ENCODE measurements at places on chromosomes 3 and 15.
A peak's percentile ranks its signal among the peaks of the same experiment; 100 is the strongest.

- DNase-seq, result peak; percentile 85
Observed at GRCh38 chr3:151925876-151926275, 52.4 kb downstream of the SUCNR1 start.

DNA sequence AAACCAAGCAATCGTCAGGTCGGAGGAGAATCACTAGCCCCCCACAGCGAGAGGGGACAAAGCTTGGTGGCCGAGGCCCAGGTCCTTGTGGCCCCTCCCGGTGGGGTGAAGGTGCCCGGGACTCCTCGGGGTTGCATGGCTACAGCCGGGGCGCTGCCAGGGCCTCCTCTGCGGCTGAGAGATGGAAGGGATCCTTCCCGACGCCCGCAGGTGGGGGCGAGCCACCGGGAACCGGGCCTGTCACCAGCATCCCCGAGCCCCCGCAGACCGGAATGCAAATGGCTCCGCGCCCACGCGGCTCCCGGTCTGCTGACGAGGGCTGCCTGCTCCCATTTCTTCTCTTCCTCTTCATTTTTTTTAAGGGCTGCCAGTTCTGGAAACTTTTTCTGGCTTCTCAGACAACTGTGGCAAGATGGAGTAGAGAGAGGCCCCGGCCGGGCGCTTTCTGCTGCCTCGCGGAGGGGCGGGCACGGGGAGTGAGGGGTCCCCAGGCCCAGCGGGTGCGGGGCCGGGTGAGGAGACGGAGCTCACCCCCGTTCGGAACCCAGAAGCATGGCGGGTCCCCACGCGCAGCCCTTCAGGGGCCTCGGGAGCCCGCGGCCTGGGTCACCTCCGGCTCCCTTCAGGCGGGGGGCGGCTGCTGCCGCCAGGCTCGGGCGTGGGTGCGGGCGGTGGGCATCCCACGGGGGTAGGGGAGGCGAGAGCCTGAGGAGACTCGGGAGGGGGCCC, 27.5 kb downstream of the MELTF start:
- peak; percentile 7 for DNase-seq

- no peak for DNase-seq
Observed at GRCh38 chr3:26050776-26051175, 260.9 kb downstream of the OXSM start.

DNA sequence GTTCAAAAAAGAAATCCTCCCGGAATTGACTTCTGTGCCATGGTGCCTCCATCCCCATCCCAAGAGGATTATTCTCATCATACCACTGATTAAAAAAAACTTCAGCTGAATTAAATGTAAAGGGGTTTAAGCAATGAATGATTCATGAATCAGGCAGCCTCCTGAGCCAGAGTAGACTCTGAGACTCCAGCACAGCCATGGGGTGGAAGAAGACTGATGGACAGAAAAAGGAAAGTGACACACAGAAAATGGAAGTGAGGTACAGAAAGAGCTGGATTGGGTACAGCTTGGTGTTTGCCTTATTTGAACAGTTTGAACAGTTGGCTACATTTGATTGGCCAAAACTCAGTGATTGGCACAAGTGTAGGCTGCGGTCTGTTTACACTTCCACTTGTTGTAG, 224.8 kb upstream of the ATP10A start:
- peak; percentile 76 for DNase-seq

DNA sequence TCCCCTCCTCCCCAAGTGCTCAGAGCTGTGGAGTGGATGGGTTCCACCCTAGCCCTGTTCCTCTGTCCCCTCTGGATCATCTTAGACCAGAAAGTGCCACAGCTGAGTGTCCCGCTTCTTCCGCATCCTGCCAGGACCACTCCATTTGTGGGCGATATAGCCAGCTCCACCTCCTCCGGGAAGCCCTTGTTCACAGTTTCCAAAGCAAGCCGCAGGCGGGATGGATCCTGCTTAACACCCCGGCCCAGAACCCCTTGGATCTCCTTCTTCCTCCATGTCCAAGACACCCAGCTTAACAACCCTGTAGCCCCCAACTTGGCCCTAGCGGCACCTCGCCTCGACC, 490 bp upstream of the ALAS1 start:
- DNase-seq, result no peak

- DNase-seq, result peak; percentile 22
Observed at GRCh38 chr15:78365917-78366316, 25.8 kb downstream of the CRABP1 start.

DNA sequence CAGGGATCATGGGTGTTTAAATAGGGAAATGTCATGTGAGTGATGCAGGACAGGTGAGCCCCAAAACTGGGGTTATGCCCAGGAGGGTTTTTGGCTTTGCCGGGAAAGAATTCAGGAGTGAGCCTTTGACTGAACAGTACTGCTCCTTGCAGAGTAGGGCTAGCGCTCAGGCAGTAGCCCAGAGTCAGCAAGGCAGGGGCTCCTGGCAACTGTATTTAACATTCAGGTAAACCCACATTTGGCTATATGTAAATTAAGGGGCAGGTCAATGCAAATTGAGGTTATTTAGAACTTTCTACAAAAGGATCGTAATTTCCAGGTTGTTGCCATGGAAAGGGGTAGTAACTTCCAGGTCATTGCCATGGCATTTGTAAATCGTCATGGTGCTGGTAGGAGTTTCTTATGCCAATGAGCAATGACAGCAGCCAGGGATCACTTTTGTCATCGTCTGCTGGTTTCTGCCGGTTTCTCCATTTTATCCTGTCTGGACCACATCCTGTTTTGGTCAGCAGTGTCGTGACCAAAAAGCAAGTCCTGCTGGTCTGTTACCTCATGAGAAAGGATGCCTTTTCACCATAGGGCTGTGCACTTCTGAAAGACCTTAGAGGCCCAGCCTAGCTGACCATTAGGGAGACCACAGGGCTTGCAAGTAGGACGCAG, 24.3 kb downstream of the MTHFS start:
- DNase-seq, result peak; percentile 45

DNA sequence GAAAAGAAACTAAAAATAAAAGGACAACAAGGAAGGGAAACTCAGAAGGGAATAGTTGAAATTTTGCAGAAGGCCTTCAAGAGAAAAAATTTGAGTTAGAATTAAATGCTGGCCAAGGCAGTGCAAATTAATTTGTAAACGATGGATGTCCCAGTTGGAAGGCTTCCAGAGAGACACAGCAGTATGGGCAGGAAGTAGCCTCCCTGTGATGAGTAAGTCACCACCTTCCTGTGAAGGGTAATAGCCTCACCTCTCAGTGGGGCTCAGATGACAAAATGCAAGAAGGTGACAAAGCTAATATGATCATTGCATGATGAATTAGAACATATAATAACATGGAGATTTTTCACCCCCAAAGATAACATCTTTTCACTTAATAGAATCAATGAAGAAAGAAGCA, 27.3 kb upstream of the TMCO5A start:
- DNase-seq, result peak; percentile 22

- DNase-seq, result no peak
Observed at GRCh38 chr3:158700559-158700958, 28.1 kb upstream of the LXN start.

- peak; percentile 55 for DNase-seq
Observed at GRCh38 chr15:92097474-92098178, 244.1 kb downstream of the SLCO3A1 start.

GRCh38 chr3:78872195-78872594, 895.6 kb downstream of the ROBO1 start:
- peak; percentile 34 for DNase-seq

DNA sequence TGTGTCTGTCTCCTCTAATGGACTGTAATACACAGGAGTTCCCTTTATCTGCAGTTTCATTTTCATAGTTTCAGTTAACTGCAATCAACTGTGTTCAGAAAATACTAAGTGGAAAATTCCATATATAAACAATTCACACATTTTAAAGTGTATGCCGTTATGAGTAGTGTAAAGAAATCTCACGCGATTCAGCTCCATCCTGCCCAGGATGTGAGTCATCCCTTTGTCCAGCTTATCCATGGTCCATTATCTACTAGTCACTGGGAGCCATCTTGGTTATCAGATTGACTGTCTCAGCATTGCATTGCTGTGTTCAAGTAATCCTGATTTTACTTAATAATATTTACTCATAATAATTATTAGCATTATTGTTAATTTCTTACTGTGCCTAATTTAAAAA, 14.5 kb downstream of the ZPLD1 start:
- peak; percentile 4 for DNase-seq

- DNase-seq, result no peak
Observed at GRCh38 chr15:25179673-25180511, 225.1 kb downstream of the SNRPN start.

DNA sequence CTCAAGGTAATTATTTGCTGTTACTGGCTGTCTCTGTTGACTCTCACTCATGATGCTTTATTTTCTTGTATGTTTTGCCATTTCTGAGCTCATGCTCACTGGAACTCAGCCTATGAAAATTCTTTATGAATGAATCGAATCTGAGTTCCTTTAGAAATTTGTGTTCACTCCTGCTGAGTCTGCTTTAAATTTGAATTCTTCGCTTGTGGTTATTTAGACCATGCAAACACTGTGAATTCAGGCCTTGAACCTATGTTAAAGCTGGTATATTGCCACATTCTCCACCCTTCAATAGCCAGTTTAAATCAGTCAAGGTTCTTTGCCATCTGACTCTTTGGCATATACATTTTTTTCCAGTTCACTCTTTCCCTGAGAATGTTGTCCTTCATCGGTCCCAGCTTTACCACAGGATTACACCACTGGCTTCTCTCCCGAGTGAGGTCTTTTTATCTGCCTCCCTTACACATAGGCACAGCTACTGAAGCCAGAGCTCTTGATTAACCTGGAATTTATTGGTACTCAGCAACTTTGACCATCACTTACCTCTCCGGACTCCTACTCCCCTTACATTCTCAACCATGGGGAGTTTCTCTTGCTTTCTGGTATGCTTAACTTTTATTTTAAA, 400.6 kb downstream of the VPS13C start:
- peak; percentile 76 for DNase-seq

- DNase-seq, result no peak
Observed at GRCh38 chr15:100803171-100803440, 76.5 kb upstream of the ALDH1A3 start.

DNA sequence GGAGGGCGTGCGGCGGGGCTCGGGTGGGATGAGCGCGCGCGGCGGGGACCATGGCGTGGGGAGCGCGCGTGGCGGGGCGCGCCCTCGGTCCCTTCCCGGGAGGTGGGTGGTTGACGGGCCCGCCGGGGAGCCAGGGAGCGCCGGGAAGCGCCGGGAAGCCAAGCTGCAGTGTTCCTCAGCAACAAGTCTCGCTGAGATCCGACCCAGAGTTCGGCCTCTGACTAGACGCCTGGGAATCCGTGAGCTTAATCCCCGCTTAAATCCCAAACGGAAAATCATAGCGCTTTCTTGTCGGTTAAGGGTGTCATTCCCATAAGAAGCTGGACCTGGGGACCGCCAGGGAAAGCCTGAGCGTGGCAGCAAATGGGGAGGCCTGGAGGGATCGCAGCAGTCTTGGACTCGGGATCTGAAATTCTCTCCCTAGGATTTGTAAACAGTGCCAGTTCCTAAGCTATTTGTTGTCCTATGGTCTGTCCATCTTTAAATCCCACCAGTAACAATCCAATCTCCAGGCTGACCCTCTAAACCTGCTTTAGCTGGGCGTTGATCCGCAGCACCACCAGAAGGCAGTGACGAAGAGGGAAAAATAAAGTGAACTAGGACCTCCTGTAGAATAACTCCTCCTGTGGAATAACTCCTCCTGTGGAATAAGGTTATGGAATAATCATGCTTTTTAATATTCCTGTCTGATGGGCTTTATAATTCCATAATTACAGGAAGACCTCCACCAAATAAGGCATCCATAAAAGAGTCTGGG, 570 bp upstream of the NEDD4 start:
- DNase-seq, result peak; percentile 52

- DNase-seq, result no peak
Observed at GRCh38 chr15:92438471-92438870, 44.8 kb downstream of the ST8SIA2 start.

Data from fibroblast of upper back skin (primary cell).